ENCODE measurements at places on chromosomes 3 and 15.

DNA sequence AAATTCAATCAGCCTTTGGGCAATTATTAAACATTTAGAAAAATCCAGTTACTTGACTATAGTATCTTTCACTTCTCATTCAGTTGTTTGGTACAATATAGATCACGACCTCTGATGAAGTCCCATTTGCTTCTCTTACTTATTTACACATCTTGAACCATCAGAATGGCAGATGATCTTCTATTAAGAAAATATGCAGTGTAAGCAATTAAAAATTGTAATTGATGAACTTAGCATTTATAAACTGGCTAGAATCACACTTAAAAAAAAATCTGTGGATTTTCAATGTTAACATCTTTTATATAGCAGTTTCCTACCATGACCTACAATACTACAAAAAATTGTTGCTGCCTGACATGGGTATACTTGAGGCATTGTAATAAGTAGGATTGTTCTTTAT, 395.5 kb upstream of the CNTN4 start:
- no peak for DNase-seq

GRCh38 chr3:99332718-99333117, 305.7 kb upstream of the COL8A1 start:
- DNase-seq, result no peak

- DNase-seq, result no peak
These were observed 16.2 kb upstream of the ABHD5 start for GRCh38 chr3:43674345-43675085.

- no peak for DNase-seq
These were observed 55.8 kb downstream of the ST8SIA2 start for GRCh38 chr15:92449476-92449875.

DNA sequence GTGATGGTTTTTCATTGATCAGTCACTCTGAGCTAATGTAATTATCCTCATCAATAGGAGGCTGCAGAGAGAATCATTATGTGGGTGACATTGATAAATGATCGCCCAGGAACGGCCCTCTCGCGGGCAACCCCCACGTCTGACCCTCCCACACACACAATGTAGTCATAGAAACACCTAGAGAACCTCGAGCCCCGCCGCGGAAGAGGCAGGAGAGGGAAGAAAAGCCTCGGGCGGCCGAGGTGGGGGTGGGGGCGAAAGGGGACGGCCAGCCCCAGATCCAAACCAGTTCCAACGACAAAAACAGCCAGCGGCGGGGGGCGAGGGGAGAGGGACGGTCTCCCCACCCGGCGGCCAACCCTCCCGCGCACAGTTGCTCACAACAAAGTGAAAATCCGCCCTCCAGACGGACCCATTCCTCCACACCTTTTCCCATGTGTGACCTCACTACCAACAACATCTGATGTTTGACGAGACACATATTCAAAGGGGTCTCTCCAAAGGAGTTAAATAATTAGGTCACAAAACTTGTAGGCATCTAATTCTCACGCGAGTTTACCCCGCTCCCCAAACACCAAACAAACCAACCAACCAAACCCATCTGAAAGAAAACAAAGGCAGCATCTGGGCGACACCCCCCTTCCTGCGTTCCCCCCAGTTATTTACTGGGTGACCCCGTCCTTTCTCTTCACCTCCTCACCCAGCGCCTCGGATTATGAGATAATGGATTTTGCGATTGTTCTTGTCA, 213.0 kb downstream of the MEIS2 start:
- peak; percentile 88 for DNase-seq
